T-helper 2 cell (primary cell): ENCODE measurements at places on chromosomes 1 and 21.

DNA sequence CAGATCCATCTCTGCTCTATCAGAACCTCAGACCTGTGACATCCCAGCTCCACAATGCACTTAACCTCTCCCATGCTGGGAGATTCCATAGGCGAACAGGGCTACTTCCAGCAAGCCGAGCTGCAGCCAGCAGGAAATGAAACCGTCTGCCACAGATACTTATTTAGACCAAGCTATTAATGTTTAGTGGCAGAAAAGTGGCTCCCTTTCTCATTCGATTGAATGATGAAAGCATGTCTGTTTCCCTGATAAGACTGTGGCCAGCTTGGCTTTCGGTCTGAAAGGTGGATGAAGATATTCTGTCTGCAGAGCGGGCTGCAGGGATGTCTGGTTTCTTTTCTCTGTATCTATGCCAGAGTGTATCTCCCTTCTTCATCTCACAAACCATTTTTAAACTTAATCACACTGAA lies 146.4 kb downstream of the GREM2 start:
- no peak for DNase-seq

- DNase-seq: peak; percentile 36
Observed at GRCh38 chr1:206794294-206794908, 22.1 kb upstream of the IL10 start.

DNA sequence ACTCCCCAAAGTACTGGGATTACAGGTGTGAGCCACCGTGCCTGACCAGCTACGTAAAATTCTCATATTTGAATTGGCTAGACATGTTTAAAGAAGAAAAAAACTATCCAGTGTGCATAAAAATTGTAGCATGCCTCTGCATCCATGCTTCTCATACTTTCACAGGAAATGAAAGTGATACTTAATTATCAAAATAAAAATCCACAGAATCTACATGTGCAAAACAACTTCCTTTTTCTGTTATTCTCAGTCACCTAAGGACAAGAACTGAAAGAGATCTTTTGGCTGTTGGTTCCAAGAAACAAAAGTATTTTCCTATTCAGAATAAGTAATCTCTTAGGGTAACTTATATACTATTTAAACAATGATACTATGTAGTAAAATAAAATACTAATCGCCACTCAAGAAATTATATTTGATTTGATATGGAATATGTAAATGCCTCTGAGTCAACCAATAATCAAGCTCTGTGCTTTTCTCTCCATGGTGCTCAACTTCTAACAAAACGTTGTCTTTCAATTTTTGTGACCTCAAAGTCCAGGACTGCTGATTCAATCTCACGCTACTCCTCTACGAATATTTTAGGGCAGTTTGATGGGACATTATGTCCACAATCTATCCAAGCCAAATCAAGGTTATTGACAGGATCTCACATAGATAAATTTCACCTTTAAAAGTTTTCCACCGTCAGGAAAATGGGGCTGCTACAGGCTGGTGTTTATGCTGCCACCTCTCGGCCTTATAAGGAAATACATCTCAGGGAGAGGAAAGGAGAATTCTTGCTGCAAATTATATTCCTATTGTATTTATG lies 102.7 kb downstream of the ZNF281 start:
- DNase-seq: peak; percentile 3

DNA sequence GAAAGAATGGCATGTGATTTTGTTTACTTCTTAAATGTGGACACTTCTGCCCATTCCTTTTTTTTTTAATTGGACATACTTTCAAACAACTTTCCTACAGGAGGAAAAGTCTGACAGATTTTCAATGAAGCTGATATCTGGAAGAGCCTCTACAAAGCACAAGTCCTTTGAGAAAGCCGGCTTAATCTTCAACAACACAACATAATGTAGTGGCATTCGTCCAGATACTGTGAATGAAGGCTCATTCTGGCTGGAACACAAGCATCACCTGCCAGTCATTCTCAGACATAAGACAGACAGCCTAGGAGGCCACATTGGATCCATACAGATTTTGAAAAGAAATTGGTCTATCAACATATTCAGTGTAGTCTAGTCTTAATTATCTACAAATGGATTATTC lies 4.9 kb downstream of the OTUD7B start:
- DNase-seq: no peak

- no peak for DNase-seq
Observed at GRCh38 chr1:61115436-61115835, 33.1 kb downstream of the NFIA start.

DNA sequence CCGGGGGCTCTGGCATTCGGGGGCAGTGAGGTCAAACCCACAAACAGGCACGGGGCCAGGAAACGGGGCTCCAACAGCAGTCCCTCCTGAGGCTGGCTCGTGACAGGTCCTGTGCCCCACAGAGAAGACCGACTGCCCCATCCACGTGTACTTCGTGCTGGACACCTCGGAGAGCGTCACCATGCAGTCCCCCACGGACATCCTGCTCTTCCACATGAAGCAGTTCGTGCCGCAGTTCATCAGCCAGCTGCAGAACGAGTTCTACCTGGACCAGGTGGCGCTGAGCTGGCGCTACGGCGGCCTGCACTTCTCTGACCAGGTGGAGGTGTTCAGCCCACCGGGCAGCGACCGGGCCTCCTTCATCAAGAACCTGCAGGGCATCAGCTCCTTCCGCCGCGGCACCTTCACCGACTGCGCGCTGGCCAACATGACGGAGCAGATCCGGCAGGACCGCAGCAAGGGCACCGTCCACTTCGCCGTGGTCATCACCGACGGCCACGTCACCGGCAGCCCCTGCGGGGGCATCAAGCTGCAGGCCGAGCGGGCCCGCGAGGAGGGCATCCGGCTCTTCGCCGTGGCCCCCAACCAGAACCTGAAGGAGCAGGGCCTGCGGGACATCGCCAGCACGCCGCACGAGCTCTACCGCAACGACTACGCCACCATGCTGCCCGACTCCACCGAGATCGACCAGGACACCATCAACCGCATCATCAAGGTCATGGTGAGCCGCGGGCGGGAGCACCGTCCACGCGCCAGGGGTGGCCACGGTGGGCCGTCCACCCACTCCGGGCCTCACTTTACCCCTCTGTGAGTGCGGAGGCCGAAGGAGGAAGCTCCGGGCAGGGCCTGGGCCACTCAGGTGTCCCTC lies 14.2 kb downstream of the COL6A2 start:
- no peak for DNase-seq
